Activated naive CD4-positive, alpha-beta T cell treated with Interleukin-2 at 50 U/mL for 16 hours (primary cell): ENCODE measurements at places on chromosomes 12 and 14.

GRCh38 chr12:88810806-88811205 lies 230.5 kb upstream of the KITLG start:
- DNase-seq = no peak

- DNase-seq = no peak
Observed at GRCh38 chr12:24034160-24034559, 84.7 kb upstream of the SOX5 start.

DNA sequence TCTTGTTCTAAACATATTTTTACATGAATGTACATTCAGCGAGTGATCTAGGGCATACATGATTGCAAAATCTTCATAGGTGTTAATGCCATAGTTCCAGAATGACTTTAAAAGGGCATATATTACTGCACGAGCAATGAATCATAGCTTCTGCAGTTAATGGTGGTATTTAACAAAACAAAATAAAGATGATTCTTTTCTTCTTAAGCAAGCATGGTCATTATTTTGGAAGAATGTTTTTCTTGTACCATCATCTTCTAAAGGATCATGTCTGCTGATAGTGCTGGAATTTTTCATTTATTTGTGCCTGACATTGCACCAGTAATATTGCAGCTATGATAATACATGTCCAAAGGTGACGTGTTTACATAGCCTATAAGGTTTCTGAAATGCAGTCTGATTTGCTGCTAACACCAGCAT lies 388.6 kb downstream of the CCDC91 start:
- no peak for DNase-seq

- DNase-seq = no peak
Observed at GRCh38 chr12:80068173-80068572, 31.2 kb upstream of the OTOGL start.

GRCh38 chr12:1559676-1560091 lies 34.7 kb downstream of the FBXL14 start:
- no peak for DNase-seq

DNA sequence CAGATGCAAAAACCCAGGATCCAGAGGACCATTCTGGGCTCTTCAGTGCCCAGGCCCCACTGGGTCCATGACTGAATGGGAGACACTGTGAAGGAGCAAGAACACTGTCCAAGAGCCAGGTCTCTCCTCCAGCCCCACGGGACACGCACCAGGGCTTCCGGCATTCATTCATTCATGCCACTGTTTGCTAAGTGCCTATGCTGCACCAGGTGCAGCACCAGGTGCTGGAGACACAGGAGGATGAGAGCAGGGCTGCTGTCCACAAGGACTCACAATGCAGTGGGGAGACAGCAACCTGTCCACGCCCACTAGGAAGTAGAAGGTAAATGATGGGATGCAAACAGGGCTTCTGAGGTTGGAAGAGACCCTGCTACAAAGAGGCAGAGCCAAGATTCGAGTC lies 20.4 kb downstream of the CLMN start:
- DNase-seq = no peak
